CD4-positive, alpha-beta T cell treated with Interleukin-2 at 100 ng/mL for 4 hours (primary cell): ENCODE measurements at places on chromosomes 4 and X.
A peak's percentile ranks its signal among the peaks of the same experiment; 100 is the strongest.

DNA sequence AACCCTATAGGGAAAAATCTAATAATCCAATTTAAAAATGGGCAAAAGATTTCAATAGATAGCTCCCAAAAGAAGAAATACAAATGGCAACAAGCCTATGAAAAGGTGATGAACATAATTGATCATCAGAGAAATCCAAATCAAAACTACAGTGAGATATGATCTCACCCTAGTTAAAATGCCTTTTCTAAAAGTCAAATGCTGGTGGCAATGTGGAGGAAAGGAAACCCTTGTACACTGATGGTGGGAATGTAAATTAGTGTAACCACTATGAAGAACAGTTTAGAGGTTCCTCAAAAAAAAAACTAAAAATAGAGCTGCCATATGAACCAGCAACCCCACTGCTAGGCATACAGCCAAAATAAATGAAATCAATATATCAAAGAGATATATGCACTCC, 44.5 kb downstream of the STPG2 start:
- DNase-seq = no peak

DNA sequence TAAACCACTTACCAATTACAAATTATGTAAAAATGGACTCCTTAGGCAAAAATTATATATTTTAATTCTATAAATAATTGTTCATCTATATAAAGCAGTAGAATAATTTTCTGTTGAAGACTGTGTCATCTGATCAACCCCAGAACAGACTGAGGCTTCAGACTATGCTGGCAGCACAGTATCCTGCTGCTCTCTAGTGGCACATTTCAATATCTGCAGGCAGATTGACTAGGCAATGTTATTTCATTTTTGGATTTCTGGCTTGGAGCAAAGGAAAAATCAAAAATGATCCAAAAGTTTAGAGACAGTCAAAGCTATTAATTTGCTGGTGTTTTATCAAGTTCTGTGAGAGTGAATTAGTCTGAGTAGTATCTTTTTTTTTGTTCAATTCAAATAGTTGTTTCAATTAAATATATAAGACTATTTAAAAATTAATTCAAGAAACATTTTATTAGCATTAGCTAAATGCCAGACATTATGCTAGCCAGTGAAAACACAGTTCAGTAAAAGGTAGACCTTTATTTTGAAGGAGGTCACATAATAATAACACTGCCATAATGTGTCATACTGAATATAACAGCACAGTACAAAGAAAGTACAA, 21.3 kb upstream of the SULT1E1 start:
- DNase-seq = peak; percentile 35

DNA sequence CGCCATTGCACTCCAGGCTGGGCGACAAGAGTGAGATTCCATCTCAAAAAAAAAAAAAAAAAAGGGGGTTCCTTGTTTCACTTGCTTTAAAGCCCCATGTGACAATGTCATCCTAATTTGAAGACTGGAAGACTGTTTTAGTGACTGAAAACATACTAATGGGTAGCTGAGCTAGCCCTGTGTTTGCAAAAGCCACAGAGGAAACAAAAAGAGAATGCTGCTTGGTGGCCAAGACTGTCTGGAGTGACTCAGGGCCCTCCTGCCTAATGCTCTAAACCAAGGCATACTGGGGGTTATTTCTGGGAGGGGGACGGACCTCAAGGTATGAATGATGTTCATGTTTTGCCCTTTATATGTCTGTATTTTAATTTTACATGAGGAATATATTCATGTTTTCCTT, 16.0 kb downstream of the HPSE start:
- DNase-seq = no peak

DNA sequence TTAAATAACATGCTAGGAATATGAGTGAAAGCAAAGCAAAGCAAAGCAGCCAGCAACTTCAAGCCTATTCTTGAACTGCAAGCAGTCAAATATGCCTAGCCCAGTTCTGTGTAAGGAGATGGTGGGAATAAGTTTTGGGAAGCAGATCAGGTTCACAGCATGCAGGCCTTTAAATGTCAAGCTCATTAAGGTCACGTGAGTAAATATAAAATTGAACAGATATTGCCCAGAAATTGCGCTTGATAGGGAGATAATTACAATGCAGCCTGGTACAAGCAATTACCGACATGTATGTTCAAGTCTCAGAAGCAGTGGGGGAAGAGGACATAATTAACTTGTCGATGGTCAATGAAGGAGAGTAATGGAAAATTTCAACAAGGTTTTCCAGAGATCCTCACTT, 6.0 kb downstream of the GNPDA2 start:
- DNase-seq = no peak

GRCh38 chrX:49071877-49072711, 1.7 kb downstream of the PRAF2 start:
- DNase-seq = no peak

GRCh38 chr4:34181891-34182290, 2062.4 kb downstream of the ARAP2 start:
- no peak for DNase-seq

DNA sequence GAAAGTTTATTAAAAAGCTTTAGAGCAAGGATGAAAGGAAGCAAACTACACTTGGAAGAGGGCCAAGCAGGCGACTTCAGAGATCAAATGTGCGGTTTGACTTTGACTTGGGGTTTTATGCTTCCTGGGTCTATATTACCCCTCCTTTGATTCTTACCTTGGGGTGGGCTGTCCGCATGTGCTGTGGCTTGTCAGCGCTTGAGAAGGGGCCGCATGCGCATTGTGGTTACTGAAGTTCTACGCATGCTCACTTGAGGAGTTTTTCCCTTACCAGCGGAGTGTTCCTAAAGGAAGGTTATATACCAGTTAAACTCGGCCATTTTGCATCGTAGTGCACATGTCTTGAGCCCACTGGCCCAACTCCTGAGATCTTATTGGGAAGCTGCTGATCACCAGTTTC, 9.9 kb downstream of the ZNF157 start:
- DNase-seq = peak; percentile 79

DNA sequence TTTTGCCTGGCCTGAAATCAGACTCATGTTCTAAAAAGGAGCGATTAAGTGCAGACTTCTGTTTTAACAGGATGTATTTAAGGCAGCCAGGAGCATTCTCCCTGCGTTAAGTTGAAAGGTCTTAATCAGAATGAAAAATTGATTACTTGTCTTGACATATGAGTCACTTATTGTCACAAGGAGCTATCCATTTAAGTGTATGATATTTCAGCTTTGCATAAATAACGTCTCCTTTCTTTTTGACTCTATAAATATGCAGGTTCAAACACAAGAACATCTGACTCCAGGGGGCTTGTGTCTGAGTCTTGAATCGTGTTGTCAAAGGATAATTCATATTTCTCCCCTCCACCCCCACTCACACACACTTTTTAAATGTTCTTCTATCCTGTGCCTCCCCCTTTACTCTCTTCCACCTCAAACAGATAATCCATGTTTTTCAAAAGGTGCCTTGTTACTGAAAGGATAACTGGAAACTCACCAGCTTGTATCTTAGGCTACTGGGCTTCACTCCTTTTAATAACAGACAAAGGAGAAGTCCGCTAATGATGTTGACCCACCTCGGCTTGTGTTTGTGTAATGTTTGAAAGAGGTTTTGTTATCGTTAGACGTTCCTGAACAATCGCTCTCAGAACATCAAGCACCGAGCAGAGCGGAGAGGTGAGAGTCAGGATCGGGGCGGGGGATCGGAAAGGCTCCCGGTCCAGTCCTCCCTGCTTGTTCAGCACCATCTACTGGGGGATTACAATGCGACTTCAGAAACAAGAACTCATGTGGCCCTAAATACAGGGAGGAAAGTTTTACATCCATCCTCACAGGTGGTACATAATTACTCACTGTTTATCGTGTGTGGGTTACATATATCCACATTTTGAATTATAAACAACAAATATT, 107.5 kb upstream of the RPL34 start:
- peak; percentile 32 for DNase-seq

DNA sequence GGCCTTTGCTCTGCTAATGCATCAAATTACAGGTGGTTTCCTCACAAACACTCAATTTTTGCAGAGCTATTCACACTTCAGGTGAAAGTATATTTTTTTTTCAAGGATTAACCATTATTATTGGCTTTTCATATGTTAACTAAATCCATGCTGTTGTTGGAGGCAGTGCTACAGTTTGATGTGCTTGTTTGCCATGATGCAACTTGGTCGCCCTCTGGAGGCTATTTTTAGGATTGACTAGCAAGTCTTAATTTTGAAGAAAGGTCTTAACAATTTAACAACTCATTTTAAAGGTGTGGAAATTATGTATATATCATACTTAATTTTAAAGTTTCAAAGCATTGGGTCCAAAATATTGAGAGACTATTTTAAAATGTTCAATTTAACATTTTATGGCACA, 168.8 kb upstream of the FAM47A start:
- DNase-seq = no peak

DNA sequence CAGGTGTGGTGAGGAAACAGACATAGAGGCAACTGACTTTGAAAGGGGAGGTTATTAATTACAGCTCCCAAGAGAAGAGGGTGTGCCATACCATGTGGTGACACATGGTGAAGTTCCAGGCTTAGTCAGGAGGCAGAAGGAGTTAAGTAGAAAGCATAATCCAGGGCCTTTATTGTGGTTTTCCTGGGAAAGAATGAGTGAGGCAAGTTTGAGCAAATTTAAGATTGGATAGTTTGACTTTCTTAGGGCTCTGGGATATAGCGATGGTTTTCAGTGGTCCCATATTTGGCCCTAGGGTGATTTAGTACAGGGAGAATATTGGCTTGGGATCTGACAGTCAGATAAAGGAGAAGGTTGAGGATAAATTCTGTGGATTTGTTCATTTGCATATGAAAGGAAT, 495.9 kb upstream of the FSTL5 start:
- DNase-seq = no peak

DNA sequence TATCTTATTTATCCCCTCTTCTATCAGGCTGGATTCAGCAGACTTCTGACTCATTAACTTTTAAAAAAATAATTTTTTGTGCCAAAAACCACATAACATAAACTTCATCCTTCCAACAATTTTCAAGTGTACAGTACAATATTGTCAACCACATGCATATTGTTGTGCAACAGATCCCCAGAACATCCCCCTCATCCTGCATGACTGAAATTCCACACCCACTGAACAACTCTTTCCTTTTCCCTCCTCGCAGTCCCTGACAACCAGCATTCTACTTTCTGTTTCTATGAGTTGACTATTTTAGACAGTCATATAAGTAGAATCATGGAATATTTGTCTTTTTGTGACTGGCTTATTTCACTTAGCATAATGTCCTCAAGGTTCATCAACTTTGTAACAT, 2.2 kb upstream of the MID2 start:
- no peak for DNase-seq

GRCh38 chrX:18949291-18949943, 34.5 kb downstream of the PHKA2 start:
- DNase-seq = no peak
